ENCODE measurements at places on chromosomes 3 and 15. TPM values are rescaled to one million over a fixed set of nuclear protein-coding genes. Genes with fewer than 3 reads are reported as not detected.

GRCh38 chr3:146889626-146890025, 284.5 kb upstream of the PLSCR5 start:
- no peaks in the 10 kb centered on the region for H3K36me3 ChIP-seq
- no peak overlapping the region for H3K4me3 ChIP-seq
- no peaks in the 10 kb centered on the region for H3K27me3 ChIP-seq
- no peaks in the 10 kb centered on the region for H3K4me1 ChIP-seq

DNA sequence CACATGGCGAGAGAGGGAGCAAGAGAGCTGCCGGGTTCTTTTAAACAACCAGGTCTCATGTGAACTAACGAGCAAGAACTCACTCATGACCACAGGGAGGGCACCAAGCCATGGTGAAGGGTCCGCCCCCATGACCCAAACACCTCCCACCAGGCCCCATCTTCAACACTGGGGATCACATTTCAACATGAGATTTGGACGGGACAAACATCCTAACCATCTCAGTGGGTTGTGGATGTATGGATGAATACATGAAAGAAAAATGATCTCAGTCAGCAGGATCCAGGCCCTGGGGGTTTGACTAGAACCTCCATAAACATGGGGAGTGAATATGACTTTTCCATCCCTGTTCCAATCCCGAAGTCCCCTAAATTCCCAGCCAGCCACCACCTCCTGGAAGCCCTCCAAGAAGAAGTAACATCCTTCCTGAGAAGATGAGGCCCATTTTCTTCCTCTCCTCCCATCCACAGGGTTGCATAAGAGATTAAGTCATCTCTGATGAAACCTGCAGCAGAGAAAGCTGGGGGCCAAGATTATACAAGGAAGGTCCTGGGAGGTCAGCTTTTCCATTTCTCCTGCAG, 9.5 kb downstream of the CAV3 start:
- H3K4me3 ChIP-seq: no peak overlapping the region
- H3K36me3 ChIP-seq: no peaks in the 10 kb centered on the region
- peaks cover 41% of the 10 kb centered on the region for H3K4me1 ChIP-seq

DNA sequence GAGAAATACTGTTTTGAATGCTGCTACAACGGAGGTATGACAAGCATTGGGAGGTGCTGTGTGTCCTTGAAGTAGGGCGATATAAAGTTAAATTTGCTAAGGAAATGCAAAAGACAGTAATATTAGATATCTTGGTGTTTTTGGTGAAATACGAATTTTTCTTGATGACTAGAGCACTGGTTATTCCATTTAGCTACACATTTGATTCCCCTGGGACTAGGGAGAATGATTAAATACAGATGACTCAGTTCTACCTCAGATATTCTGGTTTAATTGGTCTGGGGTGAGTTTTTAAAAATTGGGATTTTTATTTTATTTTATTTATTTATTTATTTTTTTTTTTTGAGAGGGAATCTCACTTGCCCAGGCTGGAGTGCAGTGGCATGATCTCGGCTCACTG, 18.7 kb upstream of the GADL1 start:
- H3K4me3 ChIP-seq: no peak overlapping the region
- H3K4me1 ChIP-seq: no peaks in the 10 kb centered on the region
- H3K27ac ChIP-seq: no peak overlapping the region

GRCh38 chr15:70336425-70337009, 238.8 kb upstream of the TLE3 start:
- H3K36me3 ChIP-seq: no peaks in the 10 kb centered on the region
- no peak overlapping the region for H3K4me3 ChIP-seq
- no peak for DNase-seq
- H3K27ac ChIP-seq: no peak overlapping the region

- H3K36me3 ChIP-seq: no peaks in the 10 kb centered on the region
- H3K4me3 ChIP-seq: no peak overlapping the region
- H3K27ac ChIP-seq: no peak overlapping the region
- no peaks in the 10 kb centered on the region for H3K27me3 ChIP-seq
Observed at GRCh38 chr3:98763819-98764418, 779 bp downstream of the ST3GAL6 start.

DNA sequence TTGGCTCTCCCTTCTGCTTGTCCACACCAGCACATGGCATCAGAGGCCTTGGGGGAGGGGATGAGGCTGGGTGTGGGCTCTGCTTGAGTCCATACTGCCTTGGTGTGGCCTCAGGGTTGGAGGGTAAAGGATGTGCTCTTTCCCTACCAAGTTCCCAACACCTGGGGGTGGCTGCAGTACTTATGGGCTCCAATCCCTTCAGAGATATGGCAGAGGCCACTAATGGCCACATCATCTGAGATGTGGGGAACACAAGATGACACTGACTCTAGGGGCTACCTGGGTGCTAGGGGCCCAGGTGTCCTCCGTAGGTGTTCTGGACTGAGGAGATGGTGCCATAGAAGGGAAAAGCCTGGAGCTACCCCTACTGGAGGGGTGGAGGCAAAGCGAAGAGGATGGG, 6.9 kb downstream of the CXCR6 start:
- no peak overlapping the region for H3K27ac ChIP-seq
- H3K36me3 ChIP-seq: peaks cover 38% of the 10 kb centered on the region
- no peak for DNase-seq
- no peaks in the 10 kb centered on the region for H3K4me1 ChIP-seq
- H3K27me3 ChIP-seq: no peaks in the 10 kb centered on the region

DNA sequence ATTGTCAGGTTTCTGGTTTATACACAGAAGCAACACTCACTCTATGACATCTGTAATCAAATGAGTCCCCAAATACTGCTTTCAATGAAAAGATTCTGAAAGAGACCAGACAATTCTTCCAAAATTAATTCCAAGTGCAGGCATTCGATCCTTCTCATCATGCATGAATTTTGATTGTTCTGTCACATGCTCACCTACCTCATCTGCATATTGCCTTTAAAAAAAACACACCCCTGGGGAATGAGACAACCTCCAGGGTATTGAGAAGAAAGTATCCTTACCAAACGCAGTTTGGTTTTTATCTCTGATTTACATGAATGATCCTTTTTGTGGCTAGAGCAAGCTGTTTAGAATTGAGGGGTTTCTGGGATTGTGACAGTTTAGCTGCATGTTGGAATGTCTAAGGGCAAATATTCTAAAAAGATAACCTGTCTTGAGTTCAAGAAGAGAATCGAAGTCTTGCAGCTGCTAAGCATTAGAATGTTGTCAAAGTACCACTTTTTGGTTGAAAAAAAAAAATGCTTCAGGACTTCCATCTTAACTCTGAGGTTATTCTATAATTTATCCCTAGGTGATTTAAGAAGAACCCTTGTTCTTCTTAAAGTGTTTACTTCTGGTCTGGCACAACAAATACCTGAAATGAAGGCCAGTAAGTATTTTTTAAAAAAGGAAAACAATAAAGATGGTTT, 653.1 kb downstream of the RBMS3 start:
- no peaks in the 10 kb centered on the region for H3K27me3 ChIP-seq
- H3K36me3 ChIP-seq: no peaks in the 10 kb centered on the region
- no peak overlapping the region for H3K4me3 ChIP-seq
- H3K4me1 ChIP-seq: no peaks in the 10 kb centered on the region

- H3K27me3 ChIP-seq: no peaks in the 10 kb centered on the region
- no peak for DNase-seq
- no peaks in the 10 kb centered on the region for H3K36me3 ChIP-seq
Observed at GRCh38 chr3:141373232-141373631, 4.9 kb downstream of the ZBTB38 start.

DNA sequence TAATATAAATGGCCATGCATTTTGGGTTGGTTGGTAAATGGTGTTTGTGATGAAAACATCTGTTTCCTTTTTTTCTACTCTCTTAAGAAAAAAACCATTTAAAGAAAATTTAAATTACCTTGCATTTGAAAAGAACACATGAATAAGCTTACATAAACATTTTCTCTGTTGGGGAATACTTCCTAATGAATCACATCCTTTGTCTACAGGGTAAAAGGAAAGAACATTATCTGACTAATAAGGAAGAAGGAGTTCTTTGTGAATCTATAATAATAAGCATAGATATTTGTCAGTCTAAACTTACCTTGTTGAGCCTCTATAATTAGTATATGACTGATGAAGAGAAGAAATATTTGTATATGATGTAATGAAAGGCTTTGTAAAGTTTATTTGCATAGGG, 254.1 kb upstream of the ZNF717 start:
- H3K27ac ChIP-seq: no peak overlapping the region
- H3K4me3 ChIP-seq: no peak overlapping the region
- H3K27me3 ChIP-seq: no peaks in the 10 kb centered on the region

DNA sequence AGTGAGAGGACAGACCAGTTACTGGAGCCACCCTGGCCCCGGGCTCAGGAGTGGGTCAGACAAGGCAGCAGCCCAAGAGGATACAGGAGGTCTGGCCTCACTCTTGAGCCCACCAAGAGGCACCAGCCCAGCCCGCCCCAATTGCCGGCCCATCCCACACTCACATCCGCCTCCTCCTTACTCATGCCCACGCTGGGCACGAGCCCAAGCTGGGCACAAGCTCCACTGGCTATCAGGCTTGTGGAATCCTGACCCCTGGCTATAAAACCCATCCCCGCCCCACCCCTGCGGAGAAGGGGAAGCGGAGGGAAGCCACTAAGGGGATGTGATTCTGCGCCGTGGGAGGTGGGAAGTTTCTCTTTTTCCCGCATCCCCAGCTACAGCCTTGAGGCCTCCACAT, 25.9 kb downstream of the ADCY5 start:
- DNase-seq: no peak
- no peaks in the 10 kb centered on the region for H3K36me3 ChIP-seq

DNA sequence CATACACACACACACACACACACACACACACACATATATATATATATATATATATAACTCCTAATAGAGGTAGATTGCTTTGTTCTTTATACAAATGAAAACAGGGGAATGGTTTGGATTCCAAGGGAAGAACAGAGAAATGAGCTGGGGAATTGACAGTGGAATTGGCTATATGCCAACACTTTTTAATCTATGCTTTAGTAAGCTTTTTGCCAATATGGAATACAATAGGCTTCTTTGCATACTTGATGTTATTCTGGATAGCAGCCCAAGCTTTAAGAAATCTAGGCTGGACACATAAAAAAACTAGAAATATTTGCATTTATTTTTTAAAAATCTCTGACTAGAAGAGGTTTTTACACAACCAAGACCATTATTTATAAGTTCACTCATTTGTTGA, 334.2 kb upstream of the MDFIC2 start:
- H3K27me3 ChIP-seq: no peaks in the 10 kb centered on the region

DNA sequence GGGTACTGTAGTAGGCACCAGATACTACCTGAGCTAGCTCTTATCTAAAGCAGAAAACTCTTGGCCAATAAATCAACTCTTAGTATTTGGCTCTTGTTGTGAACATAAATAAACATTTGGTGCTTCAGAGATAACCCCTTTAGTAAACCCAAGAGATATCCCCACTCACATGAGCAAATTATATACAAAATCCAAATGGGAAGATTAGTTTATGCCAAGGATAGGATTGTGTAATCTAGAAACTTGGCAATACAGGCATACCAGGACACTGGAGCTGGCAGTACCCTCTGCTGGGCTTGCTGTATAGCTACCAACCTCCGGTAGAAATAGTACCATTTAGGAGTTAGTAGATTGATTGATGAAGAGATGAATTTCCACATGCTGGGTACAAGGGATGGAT, 127.0 kb downstream of the LIPC start:
- H3K27me3 ChIP-seq: no peaks in the 10 kb centered on the region
- H3K27ac ChIP-seq: no peak overlapping the region
- no peak overlapping the region for H3K4me3 ChIP-seq
- no peaks in the 10 kb centered on the region for H3K36me3 ChIP-seq

DNA sequence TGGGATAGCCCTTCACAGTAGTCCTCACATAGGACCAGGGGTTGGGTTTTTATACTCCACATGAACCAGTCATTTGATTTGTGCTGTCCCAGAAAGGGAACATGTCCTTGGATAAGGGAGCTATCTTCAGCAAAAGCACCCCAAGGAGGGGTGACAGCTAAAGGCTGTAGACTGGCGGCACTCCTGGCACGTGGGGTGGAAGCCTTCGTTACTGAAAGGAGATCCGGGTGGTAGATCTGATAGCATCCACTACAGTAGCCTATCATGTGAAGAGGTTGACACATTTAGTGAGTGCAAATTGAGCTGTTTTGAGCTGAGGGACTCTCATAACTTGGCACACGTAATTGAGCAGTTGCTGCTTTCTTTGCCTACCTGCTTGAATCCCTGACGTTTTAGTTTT, 588.8 kb upstream of the GOLIM4 start:
- no peaks in the 10 kb centered on the region for H3K36me3 ChIP-seq
- no peaks in the 10 kb centered on the region for H3K4me1 ChIP-seq
- DNase-seq: no peak
- no peak overlapping the region for H3K4me3 ChIP-seq

- H3K4me1 ChIP-seq: no peaks in the 10 kb centered on the region
- no peak overlapping the region for H3K27ac ChIP-seq
- H3K27me3 ChIP-seq: peaks cover 25% of the 10 kb centered on the region
- H3K4me3 ChIP-seq: no peak overlapping the region
- no peaks in the 10 kb centered on the region for H3K36me3 ChIP-seq
- no peak for DNase-seq
Observed at GRCh38 chr15:69891070-69891536, 206.6 kb downstream of the TLE3 start.

GRCh38 chr3:65816208-65816607, 222.5 kb downstream of the MAGI1 start:
- no peaks in the 10 kb centered on the region for H3K27me3 ChIP-seq
- no peak overlapping the region for H3K27ac ChIP-seq
- no peak for DNase-seq
- no peak overlapping the region for H3K4me3 ChIP-seq

Gene CLCN2
- total RNA-seq: 21.6 TPM

Gene THAP10
- 2.8 TPM for total RNA-seq

Gene CYP19A1
- total RNA-seq: not detected

Gene CCR9
- not detected for total RNA-seq

Gene TF
- total RNA-seq: 10.4 TPM

Gene ITIH1
- total RNA-seq: 0.37 TPM

Gene OR4F15
- not detected for total RNA-seq

Gene GOLGA8H
- total RNA-seq: 0.79 TPM

Measured in HCT116 (cell line).